ENCODE measurements at places on chromosomes 6 and 20.

DNA sequence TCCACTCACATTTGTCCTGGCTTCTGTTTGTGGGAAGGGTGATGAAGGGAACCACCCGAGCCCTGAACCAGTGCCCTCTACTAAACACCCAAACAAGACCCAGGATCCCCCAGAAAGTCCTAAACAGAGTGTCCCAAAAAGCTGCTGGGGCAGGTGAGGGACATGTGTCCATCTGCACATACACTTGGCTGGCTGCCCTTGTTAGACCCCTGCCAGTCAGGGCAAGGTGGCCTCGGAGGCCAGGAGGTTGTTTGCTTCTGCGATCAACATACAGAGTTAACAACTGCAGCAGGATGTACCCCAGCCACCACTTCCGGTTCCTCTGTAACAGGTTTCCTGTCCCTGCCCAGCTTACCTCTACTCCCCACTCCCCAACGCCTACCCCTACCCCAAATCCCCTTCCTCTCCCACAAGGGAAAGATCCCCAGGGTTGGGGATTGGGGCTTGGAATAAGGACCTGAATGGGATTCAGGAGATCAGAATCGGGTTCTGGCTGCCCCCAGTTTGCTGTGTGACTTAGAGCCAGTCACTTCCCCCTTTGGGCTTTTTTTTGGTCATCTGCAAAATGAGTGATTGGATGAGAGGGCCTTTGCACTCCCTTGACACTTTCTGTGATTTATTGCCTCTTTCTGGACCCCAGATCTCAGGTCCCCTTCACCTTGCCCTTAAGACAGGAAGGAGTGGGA is 13.9 kb downstream of the DEF6 start:
- no peak for DNase-seq

- DNase-seq = no peak
Measured at GRCh38 chr20:7497985-7498384, 442.3 kb downstream of the HAO1 start.

- no peak for DNase-seq
Measured at GRCh38 chr6:15966000-15966520, 162.8 kb upstream of the MYLIP start.

DNA sequence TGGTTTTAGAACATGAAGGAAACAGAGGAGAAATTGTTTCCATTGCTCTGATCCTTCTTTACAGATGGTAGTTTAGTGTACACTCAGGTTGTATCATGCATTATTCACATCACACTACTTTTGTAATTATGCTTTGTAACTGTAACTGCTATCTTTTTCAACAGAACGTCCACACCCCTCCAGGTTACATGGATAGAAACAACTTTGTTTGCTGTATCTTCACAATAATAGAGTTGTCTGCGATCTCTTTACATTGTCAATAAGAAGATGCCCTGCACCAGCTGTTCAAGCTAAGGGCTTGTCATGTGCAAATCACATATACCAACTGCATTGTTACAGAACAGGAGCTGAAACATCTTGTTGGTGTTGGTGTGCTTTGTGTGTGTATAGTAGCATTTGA is 67.9 kb upstream of the MAP7 start:
- no peak for DNase-seq

GRCh38 chr6:66245231-66245630 is 538.2 kb upstream of the EYS start:
- DNase-seq = no peak

DNA sequence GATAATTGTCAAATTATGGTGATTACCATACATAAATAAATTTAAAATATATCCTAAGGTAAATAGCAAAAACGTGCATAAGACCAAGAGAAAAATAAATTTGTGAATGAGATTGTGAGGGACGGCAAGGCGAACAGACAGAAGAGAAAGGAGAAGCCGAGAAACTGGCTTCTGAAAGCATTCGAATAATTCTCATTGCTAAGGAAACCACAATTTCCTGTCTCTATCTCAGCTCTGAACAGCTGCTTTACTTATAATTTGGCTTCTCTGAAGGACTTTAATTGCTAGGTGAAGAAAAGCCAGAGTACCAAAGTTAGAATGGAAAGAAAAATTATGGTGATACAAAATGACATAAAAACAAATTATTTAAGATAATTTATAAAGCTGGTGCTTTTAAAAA is 79.0 kb upstream of the RGS17 start:
- no peak for DNase-seq

GRCh38 chr6:118514689-118515088 is 33.4 kb upstream of the PLN start:
- no peak for DNase-seq

- DNase-seq = no peak
Measured at GRCh38 chr20:38217791-38218565, 42.6 kb downstream of the KIAA1755 start.

- no peak for DNase-seq
Measured at GRCh38 chr20:23197836-23198235, 111.7 kb upstream of the CD93 start.

GRCh38 chr6:110357664-110358552 is at the start of gene METTL24:
Gene METTL24 (minus strand): TSS chr6:110358349. CDS start chr6:110358272, 77 bp downstream.
- no peak for DNase-seq

- no peak for DNase-seq
Measured at GRCh38 chr20:8853805-8854338, 215.0 kb upstream of the PLCB4 start.

DNA sequence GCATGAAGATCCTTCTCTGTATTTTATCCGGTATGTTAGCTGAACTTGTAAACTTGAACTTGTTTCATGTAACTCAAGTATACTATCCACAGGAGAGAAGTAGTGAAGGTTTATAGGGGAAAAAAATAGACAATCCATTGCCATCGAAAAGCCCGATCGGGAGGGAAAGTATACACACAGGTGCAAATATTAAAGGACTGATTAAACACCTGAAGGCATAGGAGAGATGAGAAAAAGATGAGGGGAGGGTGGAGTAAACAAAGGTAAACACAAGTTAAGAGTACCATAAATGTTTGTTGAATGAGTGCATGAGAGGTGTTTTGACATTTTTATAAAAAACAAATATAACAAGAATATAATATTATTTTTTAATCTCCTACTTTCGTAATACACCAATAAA is 64.3 kb upstream of the CITED2 start:
- DNase-seq = no peak

DNA sequence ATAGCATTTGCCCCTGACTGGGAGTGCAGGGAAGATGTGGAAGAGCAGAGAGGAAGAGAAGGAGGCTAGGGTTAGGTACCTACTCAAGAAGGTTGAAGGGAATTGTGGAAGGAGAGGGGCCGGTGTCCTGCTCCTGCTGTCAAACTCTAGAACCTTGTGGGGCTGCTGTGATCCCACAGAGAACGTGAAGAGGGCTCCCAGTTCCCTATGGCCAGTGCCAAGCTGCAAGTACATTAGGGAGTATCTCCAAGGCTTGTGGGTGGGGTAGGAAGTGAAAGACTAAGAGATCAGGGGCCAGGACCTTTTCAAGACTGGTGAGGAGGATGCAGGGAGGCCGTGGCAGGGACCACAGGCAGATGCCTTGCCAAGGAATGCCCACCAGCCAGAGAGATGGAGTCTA is 263.4 kb downstream of the CDH26 start:
- no peak for DNase-seq

DNA sequence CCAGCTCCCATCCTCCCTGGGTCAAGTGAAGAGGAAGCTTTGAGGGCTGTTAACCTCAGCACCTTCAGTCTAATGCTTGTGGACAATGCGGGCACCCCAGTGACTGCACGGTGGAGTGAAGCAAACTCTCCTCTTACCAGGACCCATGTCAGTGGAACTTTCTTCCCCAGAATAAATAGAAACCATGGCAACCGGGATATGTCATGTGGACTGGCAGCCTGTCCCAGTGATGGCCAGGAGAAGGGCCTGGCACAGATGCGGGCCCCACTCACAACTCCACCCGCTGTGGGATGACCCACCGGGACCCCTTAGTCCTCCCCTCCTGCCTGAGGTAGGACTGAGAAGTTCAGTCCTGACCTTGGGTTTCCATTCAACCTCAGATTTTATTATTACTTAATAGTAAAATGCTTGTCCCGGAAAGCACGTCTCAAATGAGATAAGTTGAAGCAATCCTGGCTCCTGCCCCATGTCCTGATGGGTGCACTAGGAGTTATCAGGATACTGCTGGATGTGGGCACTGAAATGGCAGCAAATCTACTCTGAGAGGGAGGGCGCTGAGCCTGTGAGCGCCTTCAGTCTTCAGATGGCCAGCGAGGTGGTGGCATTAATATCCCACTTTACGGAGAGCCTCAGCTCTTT is 23.5 kb downstream of the TOX2 start:
- DNase-seq = no peak

GRCh38 chr20:50252701-50253100 is 62.1 kb downstream of the CEBPB start:
- DNase-seq = no peak

GRCh38 chr20:47418069-47418757 is 61.7 kb upstream of the ZMYND8 start:
- no peak for DNase-seq

DNA sequence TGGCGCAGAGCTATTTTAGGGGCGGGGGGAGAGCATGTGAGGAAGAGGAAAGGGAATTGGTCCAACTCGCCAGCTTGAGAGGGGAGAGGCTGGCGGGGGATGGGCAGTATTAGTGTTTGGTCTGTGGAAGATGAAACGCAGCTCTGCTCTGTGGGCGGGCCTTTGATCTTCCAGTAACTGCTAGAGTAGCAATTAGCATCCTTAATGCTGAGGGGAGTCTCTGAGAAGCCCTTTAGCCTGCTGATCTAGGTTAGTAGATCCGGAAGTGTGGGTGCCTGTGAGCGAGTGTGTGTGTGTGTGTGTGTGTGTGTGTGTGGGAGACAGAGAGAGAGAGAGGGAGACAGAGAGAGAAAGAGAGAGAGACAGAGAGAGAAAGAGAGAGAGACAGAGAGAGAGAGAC is 117.2 kb upstream of the BACH2 start:
- no peak for DNase-seq

GRCh38 chr6:776528-776931 is 83.6 kb upstream of the EXOC2 start:
- DNase-seq = no peak

- DNase-seq = no peak
Measured at GRCh38 chr6:159431750-159432149, 261.3 kb downstream of the SOD2 start.

- peak; percentile 17 for DNase-seq
Measured at GRCh38 chr6:72466971-72467566, 154.8 kb upstream of the KCNQ5 start.

GRCh38 chr6:46103441-46104115 is 26.2 kb upstream of the ENPP4 start:
- no peak for DNase-seq

DNA sequence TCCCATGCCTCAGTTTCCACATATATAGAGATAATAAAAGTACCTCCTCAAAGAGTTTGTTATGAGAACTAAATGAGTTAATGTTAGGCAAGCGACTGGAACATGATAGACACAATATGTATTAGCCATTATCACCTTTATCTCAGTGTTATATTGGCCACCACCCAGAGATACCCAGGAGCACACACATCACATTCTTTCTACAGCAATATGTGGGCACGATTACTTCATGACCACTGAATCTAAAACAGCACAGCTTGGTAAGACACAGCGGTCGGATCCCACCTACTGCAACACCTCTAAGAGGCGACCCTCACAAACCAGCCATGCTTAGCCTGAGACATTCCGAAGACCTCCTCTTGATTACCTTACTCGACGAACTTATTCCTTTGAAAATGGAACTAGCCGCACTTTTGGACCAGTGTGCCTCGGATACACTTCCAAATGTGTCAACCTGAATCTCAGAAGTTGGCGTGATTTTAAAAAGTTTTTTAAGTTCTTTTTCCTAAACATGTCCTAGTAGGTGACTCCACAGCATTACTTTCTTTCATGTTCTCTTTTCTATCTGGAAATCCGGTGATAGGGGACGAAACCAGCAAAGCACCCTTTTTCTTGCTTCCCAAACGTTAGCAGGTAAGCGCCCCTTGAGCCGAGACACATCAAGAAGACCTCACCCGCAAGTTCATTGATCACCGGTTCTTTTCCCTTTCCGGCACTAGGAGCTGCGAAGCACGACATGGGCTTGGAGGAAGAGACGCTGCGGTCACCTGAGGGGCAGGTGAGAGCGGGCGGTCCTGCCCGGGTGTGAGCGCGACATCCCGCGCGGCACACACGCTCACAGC is 923 bp downstream of the GMDS start:
- DNase-seq = no peak

- no peak for DNase-seq
Measured at GRCh38 chr6:46062991-46063390, 47.3 kb upstream of the CLIC5 start.

- no peak for DNase-seq
Measured at GRCh38 chr6:92810913-92811312, 608.4 kb downstream of the EPHA7 start.

- no peak for DNase-seq
Measured at GRCh38 chr20:57150559-57150958, 115.9 kb downstream of the BMP7 start.

DNA sequence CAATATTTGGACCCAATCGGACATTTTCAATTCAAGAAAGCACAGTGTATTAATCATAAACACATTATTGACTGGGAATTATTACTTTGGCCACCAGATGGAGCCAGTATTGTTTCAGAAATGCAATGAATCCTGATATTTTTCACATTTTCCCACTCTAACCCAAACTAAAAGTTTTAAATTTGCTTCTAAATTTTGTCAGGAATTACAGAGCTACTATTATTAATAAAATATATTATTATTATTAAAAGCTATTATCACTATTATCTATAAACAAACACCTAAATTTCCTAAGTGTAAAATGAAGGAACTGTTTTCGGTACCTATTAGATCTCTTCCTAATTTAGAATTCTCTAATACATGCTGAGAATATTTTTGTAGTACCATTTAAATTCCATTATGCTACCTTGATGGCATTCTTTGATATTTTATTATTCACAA is 245.3 kb downstream of the OGFRL1 start:
- no peak for DNase-seq

GRCh38 chr6:189676-190075 is 102.6 kb upstream of the DUSP22 start:
- DNase-seq = no peak

- no peak for DNase-seq
Measured at GRCh38 chr6:139540276-139540675, 165.8 kb upstream of the CITED2 start.

DNA sequence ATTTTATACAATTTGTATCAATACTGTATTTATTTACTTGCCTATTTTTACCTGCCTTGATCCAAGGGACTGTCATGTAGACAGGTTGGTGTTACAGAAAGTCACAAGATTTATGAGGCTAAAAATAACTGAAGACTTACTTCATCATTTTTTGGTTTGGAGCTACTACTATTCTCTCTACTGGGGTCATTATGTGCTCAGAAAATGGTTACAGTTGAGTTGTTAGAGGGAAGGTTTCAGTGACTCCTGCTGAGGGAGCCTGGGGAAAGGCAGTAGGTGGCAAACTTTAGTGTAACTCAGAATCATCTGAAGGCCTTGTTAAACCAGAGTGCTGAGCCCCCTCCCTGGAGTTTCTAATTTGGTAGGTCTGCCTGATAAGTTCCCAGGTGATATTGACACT is 118.8 kb downstream of the TINAG start:
- no peak for DNase-seq

DNA sequence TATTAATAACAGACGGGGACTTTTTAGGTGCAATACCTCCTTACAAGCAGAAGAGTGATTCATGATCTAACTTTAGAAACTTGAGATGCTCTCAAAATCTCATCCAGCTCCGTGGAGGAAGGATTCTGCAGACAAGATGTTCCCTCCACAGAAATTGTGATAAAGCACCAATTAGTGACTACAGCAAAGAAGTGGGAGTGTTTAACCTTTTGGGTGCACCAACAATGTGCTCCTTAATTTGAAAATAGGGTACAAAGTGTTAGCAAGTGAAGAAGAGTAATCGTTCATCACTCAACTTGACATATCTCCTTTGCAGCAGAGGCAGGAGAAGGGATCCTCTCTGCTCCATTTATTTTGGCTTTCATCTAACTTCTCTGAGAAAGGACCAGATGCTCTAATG is 22.8 kb upstream of the SCP2D1 start:
- DNase-seq = no peak

Data from nucleus accumbens (tissue), 56 donors.